ENCODE measurements at places on chromosomes 16 and 17.

- no peak for DNase-seq
Measured at GRCh38 chr17:14471052-14471451, 170.2 kb downstream of the HS3ST3B1 start.

DNA sequence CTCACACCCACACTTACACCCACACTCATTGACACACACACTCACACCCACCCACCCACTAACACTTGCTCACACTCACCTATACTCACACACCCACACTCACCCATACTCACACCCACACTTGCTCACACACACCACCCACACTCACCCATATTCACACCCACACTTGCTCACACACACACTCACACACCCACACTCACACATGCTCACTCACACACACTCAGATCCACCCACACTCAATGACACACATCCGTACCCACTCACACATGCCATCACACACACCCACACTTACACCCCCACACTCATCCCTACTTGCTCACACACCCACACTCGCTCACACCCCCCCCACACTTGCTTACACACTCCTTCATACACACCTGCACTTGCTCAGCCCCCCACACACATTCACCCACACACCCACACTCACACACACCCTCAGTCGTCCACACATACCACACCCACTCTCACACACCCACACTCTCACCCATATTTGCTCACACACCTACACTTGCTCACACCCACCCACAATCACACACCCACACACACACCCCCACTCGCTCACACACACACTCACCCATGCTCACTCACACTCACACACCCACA lies 321.1 kb upstream of the N4BP1 start:
- DNase-seq, result no peak

DNA sequence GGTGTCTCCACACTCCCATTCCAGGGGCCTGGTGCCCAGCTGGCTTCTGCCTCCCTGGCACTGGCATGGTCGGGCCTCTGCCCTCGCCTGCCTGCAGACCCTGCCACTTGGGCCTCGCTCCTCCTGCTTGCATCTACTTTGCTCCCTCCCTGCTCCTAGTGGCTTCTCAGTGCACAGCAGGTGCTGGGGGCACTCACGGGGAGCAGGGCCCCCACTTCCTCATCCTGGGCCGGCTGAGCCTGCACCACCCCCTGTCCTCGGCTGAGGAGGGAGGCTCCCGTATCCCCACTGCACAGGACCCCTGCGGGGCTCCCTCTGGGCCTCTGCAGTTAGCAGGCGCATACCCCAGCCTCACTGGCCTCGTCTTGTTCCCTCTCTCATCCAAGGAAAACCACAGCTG lies 35.2 kb downstream of the CIBAR2 start:
- DNase-seq, result no peak

DNA sequence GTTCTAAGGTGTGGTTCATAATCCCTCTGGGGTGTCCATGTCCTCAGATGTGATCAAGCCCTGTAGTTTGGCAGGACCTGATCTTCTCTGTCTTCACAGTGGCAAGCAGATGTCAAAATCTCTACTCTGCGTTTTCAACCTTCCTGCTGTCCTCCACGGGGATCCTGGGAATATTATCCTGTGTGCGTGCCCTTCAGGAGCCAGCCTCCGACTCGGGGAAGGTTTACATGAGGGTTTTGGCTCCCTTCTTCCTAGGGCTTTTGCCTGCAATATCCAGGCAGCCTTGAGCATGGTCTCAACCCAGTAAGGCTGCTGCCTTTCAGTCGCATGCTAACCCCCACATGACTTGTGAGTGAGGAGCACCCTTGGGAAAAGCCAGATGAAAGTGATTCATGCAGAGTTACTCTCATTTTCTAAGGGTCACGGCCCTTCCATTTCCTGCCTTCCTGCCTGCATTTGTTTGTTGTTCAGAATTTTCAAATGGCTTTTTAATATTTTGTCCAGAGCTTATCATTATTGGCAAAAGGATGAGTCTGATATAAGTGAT lies 202.2 kb upstream of the CHMP6 start:
- no peak for DNase-seq

DNA sequence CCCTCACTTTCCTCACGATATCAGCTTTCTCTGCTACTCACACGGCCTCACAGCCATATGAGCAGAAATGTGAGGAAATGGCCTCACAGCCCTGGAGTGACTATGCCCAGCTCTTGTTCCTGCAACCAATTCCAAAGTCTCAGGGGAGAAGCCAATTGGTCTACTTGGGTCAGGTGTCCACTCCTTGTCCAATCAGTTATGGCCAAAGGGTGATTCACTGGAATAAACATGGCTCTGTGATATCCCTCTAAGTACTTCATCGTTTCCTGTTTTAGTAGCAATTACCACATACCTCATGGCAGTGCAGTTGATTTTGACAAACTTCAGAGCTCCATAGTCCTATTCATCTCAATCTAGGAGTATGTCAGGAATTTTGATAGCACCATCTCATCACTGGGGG lies 195.4 kb downstream of the KATNIP start:
- DNase-seq, result no peak

DNA sequence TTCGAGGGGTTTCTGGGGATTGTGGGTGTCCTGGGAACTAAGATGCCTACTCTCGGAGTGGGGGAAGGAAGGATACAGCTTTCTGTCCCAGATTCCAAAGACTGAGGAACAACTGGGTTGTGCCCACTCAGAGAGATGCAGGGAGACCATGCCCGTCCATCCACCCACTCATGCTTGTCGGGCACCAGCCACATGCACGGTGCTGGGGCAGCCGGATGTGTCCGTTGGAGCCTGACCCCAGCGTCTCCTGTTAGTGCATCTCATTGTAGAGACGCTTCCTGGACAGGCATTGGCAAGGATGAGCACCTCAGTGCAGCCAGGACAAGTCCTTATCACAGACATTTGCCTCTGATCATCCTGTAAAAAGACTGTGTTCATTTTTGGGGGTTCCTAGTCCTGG lies 58.1 kb downstream of the METRNL start:
- DNase-seq, result no peak

- DNase-seq, result no peak
Measured at GRCh38 chr17:68812876-68813584, 142.2 kb downstream of the ABCA8 start.

DNA sequence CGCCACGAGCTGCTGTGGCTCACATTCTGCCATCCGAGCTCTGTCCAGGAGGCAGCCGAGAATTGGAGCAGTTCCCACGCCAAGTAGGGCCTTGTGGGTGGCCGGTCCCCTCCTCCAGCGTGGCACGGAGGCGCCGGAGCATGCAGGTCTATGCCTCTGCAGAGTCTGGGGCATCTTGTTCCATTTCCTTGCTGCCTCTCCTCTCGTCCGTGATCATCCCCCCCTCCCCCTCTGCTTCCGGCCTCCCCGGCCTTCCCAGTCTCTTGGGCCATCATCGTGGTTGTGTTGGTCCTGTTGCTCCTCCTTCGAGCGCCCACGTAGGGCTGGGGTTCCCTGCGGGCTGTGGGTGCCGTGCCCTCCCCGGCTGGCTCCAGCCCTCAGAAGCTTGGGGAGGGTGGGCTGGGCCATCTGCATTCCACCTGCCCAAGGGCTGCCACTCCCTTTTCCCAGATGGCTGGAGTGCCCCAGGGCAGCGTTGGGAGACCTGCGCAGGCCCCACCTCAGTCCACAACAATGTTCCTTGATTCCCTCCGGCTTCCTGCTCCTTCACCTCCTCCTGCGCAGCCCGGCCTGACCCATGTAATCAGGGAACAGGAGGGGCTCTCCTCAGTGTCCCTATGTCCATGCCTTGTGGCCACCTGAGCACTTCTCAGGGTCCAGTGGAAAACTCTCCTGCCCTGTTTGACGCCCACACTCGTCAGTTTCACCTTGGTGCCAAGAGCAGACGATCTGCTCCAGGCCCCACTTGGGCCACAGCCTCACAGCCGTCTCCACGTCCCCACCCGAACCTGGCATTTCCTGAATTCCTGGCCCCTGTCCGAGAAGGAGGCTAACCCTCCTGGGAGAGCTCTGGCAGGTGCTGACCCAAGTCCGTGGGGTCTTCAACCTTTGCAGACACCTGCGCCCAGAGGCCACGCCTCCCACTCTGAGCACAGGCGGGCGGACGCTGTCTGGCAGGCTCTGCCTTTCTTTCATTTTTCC lies 37.1 kb downstream of the BAIAP2 start:
- DNase-seq, result no peak

DNA sequence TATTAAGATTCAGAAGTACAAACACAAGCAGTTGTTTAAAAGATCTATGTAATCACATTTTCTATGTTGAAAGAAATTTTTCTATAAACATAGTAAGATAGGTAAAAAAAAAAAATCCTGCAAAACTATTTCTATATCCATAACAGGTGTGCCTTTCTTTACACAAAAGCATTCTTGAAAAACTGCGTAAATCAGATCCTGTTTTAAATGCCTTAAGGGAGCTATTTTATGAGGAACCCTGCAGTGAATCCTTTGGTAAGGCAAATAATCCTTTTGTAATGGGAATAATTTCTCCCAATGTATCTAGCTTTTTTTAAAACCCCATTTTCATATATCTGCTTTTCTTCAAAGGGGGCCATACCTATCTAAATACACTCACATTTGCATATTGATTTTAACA lies 157.3 kb downstream of the AATF start:
- DNase-seq, result no peak

GRCh38 chr16:81841722-81842121 lies 62.6 kb downstream of the PLCG2 start:
- DNase-seq, result no peak

GRCh38 chr16:52114379-52114778 lies 432.6 kb downstream of the TOX3 start:
- no peak for DNase-seq

- DNase-seq, result no peak
Measured at GRCh38 chr17:4482338-4483011, 16.2 kb upstream of the SPNS2 start.

DNA sequence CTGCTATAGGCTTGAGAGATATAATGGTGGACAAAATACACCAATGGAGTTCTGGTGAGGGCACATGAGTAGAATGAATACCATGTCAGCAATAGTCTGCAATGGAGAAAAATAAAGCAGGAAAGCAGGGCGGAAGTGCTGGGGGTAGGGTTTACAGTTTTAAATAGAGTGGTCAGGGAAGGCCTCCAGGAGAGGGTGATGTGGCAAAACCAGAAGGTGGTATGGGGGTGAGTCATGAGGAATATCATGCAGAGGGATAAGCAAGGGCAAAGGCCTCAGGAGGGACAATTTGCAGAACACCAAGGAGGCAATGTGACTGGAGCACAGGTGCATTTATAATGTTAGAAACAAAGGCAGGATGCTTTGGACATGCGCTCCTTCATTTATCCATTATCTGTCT lies 102.0 kb downstream of the ITFG1 start:
- DNase-seq, result no peak

DNA sequence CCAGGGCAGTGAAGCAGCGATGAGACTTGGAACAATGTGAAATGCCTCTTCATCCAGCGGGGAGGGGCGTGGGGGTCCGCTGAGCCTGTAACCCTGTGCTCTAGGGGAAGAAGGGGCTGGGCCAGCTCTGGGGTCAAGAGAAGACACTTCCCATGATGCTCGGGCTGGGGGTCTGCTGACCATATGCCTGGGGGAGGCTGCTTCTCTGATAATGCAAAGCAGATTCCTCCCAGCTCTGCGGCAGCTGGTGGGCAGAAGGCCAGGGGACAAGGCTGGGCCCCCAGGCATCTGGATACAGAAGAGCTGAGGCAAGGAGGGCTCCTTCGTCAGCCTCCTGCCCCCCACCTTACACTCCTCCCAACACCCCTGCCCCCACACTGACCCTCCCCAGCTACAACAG lies 24.7 kb downstream of the NGFR start:
- DNase-seq, result no peak

GRCh38 chr17:64001763-64002529 lies 3.8 kb downstream of the PRR29 start:
- DNase-seq, result no peak

GRCh38 chr16:54245788-54246453 lies 40.7 kb downstream of the IRX3 start:
- no peak for DNase-seq

DNA sequence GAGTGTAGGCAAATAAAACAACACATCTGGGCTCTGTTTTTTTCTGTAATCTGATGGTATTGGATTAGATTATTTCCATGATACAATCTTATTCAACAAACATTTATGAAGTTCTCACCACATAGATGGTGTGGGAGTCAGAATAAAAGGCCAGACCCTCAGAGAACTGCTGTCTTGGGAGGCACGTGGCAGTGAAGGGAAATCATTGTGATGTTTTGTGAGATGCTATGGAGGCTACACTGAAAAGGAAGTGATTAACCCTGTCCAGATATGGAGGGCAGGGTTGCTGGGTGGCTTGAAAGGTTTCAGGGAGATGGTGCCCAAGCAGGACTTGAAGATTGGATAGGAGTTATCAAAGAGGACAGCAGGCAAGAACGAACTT lies 35.6 kb downstream of the DHRS7B start:
- no peak for DNase-seq

DNA sequence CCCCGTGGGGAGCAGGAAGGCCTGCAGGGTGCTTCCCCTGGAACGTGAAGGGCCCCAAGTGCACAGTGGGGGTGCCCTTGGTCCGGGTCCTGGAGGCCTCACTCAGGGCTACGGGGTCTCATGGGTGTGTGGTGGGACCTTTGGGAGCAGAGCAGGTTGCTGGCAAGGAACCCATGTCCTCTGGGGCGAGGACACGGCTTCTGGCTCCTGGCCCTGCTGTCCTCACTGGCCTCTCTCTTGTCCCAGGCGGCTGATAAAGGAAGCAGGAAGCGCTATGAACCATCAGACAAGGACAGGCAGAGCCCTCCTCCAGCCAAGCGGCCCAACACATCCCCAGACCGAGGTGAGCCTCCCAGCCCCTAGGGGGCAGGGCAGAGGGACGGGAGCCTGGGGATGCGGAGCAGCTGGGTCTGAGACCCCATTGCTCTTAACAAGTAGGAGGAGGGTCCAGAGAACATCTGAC lies 9.8 kb upstream of the IL17C start:
- no peak for DNase-seq

GRCh38 chr17:66438101-66438500 lies 135.7 kb downstream of the PRKCA start:
- no peak for DNase-seq

- no peak for DNase-seq
Measured at GRCh38 chr16:8295513-8296237, 294.6 kb downstream of the TMEM114 start.

GRCh38 chr17:73826872-73827228 lies 182.6 kb upstream of the SDK2 start:
- DNase-seq, result no peak

All from activated T-helper 1 cell treated with Interleukin-2 at 50 U/mL for 16 hours (primary cell).